CD4-positive, alpha-beta T cell (primary cell): ENCODE measurements at places on chromosomes 2 and 18.
A peak's percentile ranks its signal among the peaks of the same experiment; 100 is the strongest.

GRCh38 chr2:95354469-95354901 lies 48.0 kb upstream of the FAHD2A start:
- DNase-seq = no peak

- no peak for DNase-seq
Measured at GRCh38 chr18:67179726-67180125, 336.8 kb downstream of the DSEL start.

DNA sequence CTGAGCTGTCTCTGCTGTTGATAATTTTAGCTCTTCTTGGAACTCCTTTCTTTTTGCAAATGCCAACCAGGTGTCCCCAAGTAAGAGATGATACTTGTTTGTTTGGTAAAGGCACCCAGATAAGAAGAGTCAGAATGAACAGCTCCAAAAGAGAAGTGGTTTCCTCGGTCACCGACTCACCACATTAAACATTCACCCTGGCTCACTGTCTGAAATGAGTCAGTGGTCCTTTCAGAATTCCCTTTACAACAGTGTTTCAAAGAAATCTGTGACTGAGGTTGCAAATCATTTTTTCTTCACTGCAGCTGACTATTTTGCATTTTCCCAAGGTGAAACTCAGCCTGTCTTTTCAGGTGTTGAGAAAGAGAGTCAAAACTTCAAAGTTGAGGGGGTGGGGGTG lies 16.2 kb upstream of the CXCR4 start:
- DNase-seq = no peak

DNA sequence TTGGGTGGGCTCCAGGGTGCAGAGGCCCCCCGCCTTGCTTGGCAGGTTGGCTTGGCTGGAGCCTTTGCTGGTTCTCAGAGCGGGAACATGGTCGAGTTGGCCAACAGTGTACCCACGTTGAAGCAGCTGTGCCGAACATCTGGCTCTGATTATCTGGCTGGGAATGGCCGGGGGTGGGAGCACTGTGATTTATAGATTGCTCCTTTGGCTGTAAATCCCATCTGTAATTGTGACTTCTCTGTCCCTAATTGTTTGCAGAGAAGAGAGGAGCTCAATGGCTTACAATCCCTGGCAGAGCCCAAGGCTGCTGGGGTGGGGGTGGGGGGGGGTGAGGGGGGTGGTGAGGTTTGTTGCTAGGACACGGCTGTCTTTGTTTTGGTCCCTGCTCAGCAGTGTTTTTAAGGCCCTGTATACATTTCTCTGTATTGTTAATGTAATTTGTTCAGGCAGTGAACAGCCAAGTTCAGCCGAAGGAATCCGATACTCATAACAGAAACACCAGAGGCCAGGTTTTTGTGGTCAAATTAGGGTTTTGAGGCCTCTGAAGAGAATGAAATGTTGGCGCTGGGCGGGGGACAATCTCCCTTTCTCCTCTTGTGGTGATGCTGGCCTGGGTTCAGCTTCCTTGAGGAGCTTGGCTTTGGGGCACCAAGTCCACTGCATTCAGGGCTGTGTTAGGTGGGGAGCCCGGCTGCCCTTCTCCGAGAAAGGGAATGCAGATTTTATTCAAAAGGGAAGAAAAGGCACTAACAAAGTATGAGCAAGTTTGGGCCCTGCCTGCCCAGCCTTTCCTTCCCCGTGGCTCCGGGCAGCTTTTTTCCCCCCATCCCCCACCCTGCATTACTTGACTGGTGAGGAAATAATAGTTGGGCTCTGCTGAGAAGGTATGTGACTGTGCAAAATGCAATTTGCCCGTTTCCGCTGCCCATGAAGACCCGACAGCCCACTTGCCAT lies 82.5 kb downstream of the TCF7L1 start:
- DNase-seq = no peak

- DNase-seq = no peak
Measured at GRCh38 chr2:101790416-101790815, 92.9 kb downstream of the MAP4K4 start.

DNA sequence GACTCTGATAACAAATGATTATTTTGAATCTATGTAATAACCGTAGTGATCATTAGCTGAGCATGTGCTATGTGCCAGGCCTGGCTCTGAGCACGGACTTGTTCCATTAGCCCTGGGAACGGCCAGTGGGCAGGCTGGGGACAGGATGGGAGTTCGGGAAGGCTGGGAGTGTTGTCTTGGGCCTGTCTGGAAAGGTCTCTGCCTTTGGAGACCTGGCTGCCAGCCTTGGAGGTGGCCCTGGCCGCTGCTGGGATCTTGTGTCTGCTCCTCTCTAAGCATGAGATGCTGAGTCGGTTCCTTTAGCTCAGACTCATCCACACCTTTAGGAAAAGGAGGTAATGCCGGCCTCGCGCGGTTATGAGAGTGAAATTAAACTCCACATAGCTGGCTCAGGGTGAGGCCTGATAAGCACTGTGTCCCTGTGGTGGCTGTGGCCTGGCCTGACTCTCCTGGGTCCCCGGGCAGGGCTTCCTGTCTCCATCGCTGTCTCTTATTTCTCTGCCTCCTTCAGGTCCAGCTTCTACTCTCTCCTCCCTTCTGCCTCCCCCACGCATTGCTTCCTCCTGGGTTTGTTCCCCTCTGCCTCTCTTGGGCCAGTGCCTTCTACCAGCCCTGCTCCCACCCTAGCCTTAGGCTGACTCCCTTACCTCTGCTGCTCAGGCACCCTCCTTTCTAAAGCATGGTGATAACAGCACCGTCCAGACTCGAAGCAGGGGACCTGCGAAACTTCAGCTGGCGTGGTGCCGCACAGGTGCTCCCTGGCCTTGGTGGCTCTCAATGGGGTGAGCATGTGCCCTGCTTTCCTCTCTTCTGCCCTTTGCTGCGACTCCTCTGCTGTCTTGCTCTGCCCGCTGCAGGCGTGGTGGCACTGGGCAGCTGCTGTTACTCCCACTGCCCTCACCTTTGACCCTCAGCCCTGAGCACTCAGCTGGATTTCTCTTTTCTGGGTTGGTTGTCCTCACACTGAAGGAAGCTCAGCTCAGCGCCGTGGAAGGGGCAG lies 41.8 kb downstream of the NCK2 start:
- no peak for DNase-seq

DNA sequence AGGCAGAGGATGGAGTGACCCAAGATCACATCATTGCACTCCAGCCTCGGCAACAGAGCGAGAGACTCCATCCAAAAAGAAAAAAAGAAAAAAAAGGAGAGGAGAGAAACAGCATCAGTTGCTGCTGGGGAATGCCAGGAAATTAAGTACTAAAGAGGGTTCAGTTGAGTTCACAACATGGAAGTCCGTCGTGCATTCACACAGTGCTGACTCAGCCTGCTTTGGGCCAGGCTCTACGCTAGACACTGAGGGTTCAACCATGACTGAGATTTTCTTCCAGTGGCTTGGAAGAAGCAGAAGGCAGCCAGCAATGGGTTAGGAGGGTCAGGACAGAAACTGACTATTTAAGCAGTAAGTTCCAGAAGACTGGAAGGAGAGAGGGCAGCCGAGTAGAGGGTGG lies 108.8 kb downstream of the FMNL2 start:
- no peak for DNase-seq

GRCh38 chr2:82282111-82282882 lies 1977.7 kb upstream of the LRRTM1 start:
- DNase-seq = no peak

- no peak for DNase-seq
Measured at GRCh38 chr18:75173125-75173432, 35.9 kb downstream of the PTGR3 start.

- DNase-seq = no peak
Measured at GRCh38 chr2:98778741-98779483, 48.0 kb upstream of the MGAT4A start.

- no peak for DNase-seq
Measured at GRCh38 chr18:58362027-58362575, 266.8 kb downstream of the ALPK2 start.

GRCh38 chr2:219573166-219573565 lies 1.1 kb downstream of the INHA start:
- no peak for DNase-seq

DNA sequence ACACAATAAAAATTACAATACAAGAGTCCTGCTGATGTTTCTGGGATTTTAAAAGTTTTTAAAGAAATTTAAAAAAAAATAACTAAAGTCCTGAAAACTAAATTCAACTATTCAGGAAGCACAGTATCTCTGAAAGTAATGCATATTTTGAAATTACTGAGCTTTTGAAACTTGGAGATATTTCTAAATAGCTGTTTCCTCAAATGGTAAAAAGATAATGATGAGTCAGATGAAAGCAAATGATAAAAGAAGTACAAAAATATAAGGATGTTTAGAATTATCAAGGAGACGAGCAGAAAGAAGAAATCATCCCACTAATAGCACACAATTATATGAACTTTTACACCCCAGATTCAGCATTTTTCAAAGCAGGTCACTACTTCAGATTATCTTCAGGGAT lies 90.2 kb upstream of the SLC25A52 start:
- no peak for DNase-seq

GRCh38 chr2:164773635-164774034 lies 68.0 kb downstream of the COBLL1 start:
- DNase-seq = no peak

GRCh38 chr2:10501451-10501961 lies 53.4 kb upstream of the ODC1 start:
- no peak for DNase-seq

DNA sequence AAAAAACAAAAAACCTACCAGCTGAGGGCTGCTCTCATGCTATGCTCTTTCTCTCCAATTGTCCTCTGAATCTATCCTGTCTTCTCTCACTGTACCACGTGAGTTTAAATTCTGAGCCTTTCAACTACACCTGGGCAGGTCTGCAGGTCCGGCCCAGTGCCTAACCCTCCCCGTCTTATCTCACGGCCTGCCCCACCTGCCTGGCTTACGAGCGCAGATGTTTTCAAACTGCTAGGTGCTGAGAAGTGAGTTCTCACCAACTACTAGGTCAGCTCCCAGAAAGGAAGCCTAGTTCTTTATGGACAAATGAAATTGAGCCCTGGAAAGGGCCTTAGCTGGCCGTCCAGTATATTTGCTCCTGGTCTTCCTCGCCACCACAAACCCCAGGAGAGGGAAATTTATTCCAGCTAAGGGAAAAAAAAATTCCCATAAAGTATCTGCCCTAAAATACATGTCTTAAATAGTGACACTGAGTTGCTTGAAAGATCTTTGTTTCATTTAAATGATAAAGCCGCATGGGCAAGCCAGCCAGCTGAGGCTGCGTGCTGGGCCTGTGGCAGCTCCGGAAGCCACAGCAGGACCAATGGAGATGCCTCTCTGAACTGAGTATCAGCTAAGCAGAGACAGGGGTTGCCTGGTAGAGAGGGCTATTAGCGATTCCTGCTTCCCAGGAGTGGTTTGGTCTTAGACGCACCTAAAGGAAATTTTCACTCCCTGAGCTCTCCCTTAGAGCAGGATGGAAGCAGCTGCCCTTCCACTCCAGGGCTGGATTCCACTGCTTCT lies 92.5 kb upstream of the NCK2 start:
- DNase-seq = no peak

DNA sequence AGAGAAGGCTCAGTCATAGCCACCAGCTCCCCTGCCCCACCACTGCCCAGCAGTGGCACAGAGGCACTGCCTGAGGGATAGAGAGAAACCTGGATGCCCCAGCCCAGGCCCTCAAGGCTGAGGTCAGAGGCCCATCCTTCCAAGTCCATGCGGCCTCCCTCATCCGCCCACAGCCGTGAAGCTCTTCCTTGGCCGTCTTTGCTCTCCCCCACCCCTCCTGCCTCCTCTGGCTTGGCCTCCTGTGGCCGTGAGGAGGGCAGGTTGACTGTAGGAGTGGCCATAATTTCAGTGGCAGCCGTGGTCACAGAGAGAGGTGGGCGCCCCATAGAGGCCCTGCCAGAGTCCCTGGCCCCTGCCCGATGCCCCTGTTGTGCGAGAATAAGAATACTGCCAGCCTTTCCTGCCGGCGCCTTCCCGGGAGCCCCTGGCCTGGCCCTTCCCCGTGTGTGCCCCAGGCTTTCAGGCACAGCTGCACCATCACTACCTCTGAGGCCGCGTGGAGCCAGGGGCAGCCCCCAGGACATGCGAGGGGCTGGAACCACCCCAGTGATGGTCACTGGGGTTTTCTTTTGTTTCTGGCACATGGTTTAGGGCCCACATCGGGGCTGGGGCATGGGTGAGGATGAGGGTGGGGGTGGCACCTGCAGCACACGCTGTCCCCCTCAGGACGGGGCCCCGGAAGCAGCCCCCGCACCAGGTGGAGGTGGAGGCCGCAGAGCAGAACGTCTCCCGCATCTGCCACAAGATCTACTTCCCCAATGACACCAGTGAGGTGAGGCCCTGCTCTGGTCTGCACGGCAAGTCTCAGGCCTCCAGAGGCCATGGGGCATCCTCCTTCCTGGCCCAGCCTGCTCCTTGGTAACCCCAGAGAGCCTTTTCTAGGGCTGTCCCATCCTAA lies 13.1 kb upstream of the GPR17 start:
- DNase-seq = no peak

- no peak for DNase-seq
Measured at GRCh38 chr2:150520887-150521664, 33.6 kb upstream of the RND3 start.

- no peak for DNase-seq
Measured at GRCh38 chr18:14914771-14915170, 166.8 kb downstream of the ANKRD30B start.

DNA sequence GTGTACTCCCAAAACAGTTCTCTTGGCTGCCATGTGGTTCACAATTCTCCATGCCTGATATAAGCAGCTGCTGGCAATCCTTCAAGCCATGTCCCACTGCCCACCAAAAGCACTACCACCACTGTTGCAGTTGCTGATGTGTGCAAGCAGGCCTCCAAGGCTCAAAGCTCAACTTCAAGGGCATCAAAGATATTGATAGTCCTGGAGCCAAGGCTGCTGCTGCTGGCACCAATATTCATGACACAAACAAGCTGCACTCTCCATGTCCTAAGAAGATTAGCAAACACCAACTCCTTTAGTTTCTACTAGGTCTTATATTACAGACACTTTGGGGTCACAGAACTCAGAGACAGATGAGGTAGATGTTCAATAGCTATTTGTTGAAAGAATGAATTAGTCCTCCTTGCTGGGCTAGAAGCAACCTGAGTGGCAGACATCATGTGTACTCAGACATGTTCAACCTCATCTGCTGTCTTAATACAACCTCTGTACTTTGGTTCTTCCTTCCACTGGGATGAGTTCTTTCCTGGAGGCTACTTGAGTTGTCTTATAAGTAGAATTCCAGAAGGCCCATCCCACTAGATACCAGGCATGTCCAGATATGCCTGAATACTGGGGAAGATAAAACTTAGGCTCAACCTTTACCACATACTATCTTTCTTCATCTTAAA lies 104.5 kb upstream of the UGP2 start:
- no peak for DNase-seq

GRCh38 chr2:137117385-137117784 lies 352.0 kb downstream of the THSD7B start:
- no peak for DNase-seq

DNA sequence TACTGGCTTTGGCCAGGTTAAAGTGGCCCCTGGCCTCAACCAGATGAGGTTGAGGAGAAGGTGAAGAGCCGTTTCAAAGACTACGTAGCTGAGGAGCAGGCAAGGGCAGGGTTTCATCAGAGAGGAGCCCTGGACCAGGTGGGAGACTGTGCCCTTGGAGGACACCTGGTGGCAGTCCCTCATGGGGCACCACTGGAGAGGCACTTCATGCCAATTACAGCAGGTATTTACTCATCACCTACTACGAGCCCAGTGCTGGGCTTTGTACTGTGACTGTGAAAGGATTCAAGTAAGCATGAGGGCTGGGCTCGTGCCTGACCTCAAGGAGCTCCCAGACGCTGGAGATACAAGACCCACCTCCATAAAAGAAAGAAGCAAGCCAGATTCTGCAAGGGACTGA lies 37.6 kb downstream of the SMAD7 start:
- peak; percentile 48 for DNase-seq

- DNase-seq = no peak
Measured at GRCh38 chr18:48565105-48565504, 26.3 kb downstream of the CTIF start.

- DNase-seq = no peak
Measured at GRCh38 chr2:102749938-102750337, 11.9 kb upstream of the TMEM182 start.
